H54 (cell line): ENCODE measurements at places on chromosomes 1 and 21.

DNA sequence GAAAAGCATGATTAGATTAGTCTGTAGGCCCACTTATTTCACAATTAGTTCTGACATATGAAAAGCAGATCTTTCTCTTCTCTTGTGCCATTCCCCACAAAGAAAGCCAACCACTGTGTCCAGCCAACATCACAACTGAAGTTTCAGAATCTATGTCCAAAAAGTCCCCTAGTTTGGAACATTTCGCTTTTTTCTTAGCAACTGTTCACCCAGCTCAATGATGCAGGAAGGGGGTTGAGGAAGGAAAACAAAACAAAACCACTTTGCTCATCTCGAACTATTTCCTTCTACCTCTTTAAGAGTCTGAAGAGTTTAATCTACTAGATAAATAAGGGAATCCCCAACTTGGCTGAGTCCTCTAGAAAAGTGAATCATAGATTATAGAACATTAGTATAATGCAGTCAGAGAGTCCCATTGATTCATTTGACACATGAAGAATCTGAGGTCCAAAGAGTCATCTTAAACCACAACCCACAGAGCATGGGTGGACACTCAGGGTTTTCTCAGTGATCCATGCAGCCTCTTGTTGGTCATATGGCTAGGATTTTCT lies 159.3 kb upstream of the SGIP1 start:
- peak; percentile 50 for DNase-seq

DNA sequence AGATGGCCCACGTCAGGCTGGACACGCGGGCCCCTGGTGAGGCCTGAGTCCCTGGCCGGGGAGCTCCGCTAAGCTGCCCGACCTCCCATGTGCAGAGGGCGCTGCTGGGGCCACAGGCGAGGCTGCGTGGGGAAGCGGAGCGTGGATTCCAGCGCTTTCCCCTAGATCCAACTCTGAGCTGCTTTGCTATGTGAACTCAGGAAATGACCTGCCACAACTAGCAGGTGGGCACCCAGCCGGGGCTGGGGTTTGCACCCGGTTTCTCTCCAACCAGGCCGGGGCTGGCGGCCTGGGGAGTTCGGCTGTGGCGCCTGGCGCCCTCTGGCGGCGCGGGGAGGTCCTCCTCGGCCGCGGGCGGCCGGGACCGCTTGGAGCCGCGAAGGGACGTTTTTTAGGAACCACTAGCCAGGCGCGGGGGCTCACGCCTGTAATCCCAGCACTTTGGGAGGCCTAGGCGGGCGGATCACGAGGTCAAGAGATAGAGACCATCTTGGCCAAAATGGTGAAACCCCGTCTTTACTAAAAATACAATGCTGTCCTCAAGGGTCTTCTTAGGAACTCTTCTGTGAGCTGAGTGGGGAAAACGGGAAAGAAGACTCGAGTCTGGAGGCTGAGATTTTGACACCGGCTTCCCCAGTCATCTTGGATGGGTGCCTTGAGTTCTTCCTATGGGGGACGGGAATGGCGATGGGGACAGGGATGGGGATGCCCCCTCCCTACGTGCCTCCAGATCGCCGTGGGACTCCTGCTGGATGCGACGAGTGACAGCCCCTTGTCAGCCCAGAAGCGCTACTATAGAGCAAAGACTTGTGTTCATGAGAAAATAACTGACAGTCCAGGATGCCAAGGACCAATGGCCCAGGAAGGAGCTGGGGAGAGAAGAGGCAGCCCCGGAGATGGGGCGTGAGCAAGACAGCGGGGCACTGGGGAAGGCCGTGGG lies 12.6 kb downstream of the PYCR2 start:
- DNase-seq, result no peak

DNA sequence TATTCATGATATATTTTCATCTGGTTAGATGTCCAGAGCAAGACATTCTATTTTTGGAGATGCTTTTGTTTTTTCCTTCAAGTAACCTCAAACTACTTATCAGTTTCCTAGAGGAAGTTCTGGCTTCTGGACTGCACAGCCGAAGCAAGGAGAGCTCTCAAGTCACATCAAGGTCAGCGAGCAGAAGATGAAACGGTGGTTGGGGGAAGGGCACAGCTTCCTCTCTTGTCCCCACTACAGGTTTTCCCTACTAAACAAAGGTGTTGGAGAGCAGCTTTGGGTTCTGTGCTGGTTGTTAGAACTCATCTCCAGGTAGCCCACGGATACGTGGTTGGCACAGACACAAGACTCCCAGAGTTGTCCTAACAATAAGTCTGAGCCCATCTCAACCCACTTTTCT lies 5.1 kb upstream of the PLEKHO1 start:
- no peak for DNase-seq

GRCh38 chr1:118984722-118985639 lies 3.2 kb downstream of the TBX15 start:
- no peak for DNase-seq

- DNase-seq, result no peak
These were observed 1013.9 kb downstream of the KCNT2 start for GRCh38 chr1:195594322-195594721.

- DNase-seq, result no peak
These were observed 987 bp downstream of the MED8 start for GRCh38 chr1:43388613-43389012.

DNA sequence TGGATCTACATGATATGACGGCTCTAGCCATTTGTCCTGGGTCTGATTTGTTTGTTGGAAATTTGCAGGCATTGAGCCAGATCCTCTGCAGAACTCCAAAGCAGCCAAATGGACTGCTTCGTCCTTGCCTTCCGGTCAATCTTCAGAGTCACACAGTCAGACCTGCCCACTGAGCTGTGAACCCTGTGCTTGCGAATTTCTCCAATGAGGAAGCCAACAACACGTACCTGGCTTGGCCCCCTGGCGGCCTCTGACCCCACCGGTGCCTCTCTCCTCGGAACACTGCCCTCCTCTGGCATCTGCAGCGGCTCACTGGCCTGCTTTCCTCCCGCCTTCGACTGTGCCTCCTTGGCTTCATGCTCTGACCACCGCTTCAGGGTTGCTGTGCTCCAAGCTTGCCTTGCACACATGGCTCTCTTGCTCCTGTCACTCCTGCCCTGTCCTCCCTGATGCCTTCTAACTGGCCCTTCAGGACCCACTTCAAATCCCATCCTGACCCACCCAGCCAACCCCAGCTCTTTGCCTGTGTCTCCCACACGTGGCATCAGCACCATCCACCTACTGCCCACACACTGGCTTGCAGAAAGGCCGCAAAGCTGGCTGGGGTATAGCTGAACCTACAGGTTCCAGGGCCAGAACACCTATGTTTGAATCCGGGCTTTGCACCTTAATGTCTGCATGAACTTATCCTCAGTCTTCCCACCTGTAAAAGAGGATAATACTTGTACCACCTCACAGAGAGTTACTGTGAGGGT lies 128.2 kb downstream of the KCNN3 start:
- no peak for DNase-seq

GRCh38 chr21:21439761-21440160 lies 441.6 kb downstream of the NCAM2 start:
- DNase-seq, result no peak

GRCh38 chr1:53892911-53893310 lies 1.1 kb upstream of the DIO1 start:
- no peak for DNase-seq

DNA sequence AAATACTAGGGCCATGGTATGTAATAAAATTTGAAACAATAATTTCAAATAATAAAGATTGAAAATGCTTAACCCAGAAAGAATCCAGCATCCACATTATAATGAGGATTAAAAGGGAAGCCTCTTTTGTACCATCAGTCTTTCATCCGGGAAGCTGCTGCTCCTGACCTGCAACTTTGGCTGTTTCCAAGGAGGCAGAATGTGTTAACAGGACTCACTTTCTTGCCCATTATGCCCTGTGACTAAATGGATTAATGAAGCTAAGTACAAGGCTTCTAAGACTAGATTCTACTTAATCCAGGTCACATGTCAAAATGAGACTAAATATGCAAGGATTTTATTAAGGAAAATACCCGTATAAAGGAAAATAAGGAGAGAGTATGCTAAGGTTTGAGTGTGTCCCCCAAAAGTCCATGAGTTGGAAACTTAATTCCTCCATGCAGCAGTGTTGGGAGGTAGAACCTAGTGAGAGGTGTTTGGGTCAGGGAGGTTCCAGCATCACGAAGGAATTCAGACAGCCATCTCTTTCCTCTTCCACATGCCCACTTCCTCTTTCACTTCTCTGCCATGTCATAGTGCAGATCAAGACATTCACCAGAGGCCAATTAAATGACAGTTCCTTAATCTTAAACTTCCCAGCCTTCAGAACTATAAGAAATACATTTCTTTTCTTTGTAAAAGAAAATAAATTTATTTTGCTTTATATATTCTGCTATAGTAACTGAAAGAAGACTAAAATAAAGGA lies 27.7 kb downstream of the FMO2 start:
- DNase-seq, result no peak

GRCh38 chr21:15160136-15160535 lies 95.3 kb upstream of the NRIP1 start:
- no peak for DNase-seq

GRCh38 chr21:42369821-42370220 lies 3.5 kb upstream of the TFF1 start:
- DNase-seq, result no peak

DNA sequence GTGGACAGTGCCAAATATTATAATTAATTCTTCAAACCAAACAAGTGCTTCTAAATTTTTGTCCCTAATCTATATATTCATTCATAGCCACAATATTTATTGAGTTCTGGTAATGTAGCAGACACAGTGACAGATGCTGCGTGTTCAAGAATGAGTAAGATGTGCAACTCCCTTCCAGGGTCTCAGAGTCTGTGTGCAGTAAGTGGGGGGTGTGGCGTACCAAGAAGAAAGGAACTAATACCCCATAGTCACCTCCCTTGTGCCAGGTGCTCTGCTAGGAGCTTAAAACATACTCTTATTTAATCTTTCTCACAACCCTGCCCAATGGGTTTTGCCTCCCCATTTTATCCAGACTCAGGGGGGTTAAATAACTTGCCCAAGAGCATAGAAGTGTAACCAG lies 358.7 kb downstream of the BARHL2 start:
- no peak for DNase-seq

GRCh38 chr1:80917826-80918225 lies 882.9 kb upstream of the ADGRL2 start:
- DNase-seq, result no peak

GRCh38 chr1:172390301-172390682 lies 30.2 kb upstream of the C1orf105 start:
- DNase-seq, result no peak

GRCh38 chr1:2433936-2434655 lies 21.7 kb upstream of the PEX10 start:
- no peak for DNase-seq

- peak; percentile 51 for DNase-seq
These were observed 43.9 kb upstream of the LYST start for GRCh38 chr1:235910357-235911299.

- no peak for DNase-seq
These were observed 18.4 kb downstream of the IGSF5 start for GRCh38 chr21:39763272-39763970.

- no peak for DNase-seq
These were observed 190.2 kb upstream of the BRINP3 start for GRCh38 chr1:190667914-190668313.

GRCh38 chr1:167412072-167412471 lies 106.3 kb downstream of the CD247 start:
- DNase-seq, result no peak
